ENCODE measurements at places on chromosomes 5 and 9.

DNA sequence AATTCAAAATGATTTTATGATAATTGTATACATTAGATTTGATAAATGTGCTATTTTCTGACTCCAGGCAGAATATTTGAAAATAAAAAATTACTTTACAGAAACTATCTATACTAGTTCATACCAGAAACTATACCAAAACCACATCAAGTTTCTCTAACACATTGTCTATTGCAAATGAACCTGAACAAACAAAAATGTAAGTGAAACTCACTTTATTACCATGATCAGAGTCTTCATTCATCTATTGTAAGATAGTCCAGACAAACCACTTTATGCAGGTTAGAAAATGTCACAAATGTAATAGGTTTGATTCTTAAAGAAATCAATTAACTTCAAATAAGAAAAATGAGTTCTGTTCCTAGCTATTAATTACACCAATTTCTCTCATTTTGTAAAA, 99.4 kb downstream of the OXCT1 start:
- DNase-seq = no peak

GRCh38 chr9:20649381-20649780, 27.1 kb upstream of the MLLT3 start:
- DNase-seq = no peak

GRCh38 chr5:67206929-67207328, 10.3 kb upstream of the CD180 start:
- peak; percentile 88 for DNase-seq

DNA sequence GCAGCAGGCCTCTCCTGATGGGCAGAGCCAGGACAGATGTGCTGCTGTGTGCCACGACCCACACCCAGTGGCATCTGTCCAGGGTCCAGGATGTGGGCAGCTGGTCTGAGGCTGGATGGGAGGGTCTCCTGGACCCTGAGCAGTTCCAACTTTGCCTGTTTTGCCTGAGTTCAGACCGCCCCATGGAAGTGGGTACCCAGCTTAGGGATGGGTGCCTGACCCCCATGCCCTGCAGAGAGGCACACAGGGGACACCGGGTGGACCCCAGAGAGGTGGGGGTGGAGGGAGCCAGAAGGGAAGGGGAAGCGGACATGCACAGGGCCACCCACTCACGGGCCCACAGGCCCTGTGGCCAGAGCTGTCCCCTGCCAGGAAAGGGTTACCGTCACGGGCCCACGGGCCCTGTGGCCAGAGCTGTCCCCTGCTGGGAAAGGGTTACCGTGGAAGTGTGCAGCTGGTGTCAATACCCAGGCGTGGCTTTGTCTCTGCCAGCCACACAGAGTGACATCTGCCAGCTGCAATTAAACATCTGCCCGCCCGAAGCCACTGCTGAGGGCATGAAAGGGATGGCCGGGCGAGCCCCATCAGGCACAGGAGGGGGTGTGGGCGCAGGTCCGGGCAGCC, 50.0 kb downstream of the NACC2 start:
- no peak for DNase-seq

Measured in urothelium cell line (cell line).